NCI-H1930 (cell line): ENCODE measurements at places on chromosomes 2 and 18.

- DNase-seq: no peak
Observed at GRCh38 chr2:150134223-150134857, 353.1 kb downstream of the RND3 start.

DNA sequence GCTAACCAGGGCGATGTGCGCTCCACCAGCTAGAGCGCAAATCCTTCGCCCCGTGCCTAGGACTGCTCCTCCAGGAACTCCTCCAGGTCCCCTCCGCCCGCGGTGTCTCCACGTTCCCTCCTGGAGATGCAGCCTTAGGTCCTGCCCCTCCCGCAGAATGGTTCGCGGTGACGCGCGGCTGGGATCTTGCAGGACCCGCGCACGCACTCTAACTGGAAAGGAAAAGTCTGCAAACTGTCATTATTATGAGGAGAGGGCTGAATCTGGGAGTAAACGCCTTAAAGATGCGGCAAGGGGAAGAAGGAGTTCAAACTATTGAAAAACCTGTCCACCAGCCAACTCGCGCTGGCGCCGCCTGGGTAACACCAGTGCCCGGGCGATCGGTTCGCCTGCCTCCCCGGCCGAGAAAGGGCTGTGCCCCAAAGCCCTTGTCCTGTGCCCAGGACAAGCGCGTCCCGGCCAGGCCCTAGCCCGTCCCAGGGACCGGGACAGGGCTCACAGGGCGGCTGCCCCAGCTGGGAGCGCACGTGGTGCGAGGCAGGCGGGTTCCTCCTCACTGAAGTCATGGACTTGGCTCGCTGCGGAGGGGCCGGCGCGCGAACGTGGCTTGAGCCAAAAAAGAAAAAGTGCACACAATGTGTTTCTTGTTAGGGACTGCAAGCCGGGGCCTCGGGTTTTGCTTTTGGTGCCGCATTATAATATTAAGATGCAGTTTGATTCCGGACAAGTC is 5.5 kb upstream of the ID2 start:
- no peak for DNase-seq

DNA sequence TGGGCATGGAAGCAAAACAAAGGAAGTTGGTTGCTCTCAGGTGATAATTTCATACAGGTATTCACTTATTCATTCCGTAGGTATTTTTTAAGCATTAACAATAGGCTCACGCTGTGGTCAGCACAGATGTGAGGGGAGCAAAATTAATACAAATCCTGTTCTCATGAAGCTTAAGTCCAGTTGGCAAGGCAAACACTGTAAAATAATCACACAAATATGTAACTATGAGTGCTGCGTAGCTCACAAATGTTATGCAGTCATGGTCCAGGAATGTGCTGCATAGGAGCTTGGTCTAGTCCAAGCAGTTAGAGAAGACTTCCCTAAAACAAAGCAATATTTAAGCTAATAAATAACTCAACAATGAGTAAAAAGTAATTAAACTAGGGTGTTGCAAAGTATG is 23.9 kb downstream of the SP5 start:
- DNase-seq: no peak

DNA sequence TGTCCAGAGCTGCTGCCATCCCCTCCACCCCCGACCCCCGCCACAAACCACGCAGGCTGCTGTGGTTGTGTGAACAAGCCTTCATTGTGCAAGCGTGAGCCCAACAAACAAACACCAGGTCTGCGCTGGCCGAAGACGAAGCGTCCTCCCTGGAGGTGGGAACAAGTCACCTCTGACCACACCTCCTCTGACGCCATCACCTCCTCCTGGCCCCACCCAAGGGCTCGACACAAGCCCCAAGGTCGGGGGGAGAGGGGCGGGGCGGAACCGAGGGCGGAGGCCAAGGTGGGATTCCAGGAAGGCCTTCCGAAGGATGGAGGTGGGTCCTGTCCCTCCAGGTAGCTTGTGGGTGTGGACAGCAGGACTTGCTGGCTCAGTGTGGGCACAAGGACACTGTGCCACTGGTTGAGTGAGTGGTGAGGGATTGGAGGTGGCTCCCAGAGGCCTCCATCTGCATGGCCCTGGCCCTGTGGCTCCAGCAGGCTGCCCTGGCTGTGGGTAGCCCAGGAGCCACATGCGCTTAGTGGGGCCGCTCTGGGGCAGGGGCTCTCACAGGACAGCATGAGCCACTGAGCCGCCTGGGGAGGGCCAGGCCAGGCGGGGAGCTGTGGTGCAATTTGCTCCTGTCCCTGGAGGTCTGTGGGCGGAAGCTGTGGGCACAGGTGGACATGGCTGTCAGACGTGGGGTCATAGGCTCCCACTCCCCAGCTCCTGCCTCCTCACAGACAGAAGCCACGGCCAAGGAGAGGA is 7.4 kb upstream of the GPR17 start:
- no peak for DNase-seq

GRCh38 chr2:179995741-179996515 is 11.2 kb downstream of the CWC22 start:
- no peak for DNase-seq

DNA sequence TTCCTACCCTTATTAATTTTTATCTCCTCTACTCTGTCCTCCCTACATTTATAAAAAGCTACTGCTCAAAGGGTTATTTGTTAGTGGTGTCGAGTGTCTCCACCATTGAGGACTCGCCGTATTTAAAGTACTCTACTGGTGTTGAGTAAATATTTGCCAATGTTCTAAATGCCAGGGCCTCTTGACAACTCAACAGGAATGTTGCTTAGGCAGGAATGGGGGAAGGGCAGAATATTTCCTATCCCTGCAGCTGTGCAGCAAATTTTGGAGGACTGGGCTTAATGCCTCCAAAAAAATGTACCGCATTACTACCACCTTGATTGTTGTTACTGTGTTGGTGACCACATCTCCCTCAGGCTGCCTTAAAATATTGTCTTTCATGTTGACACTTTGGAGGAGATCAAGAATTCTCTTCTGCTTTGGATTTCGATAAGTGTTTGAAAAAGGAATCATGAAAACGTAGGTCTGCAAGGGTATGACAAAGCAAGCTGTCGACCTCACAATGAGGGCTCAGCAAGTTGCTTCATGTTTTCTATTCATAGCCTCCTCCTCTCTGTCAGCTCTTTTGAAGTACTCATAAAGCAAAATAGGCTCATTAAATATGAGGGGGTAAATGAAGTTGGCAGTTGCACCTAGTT is 84.3 kb downstream of the EFEMP1 start:
- DNase-seq: peak; percentile 76

GRCh38 chr2:3645745-3646389 is 12.1 kb upstream of the ALLC start:
- DNase-seq: no peak

GRCh38 chr2:241217320-241218031 is 29.0 kb downstream of the ANO7 start:
- no peak for DNase-seq

DNA sequence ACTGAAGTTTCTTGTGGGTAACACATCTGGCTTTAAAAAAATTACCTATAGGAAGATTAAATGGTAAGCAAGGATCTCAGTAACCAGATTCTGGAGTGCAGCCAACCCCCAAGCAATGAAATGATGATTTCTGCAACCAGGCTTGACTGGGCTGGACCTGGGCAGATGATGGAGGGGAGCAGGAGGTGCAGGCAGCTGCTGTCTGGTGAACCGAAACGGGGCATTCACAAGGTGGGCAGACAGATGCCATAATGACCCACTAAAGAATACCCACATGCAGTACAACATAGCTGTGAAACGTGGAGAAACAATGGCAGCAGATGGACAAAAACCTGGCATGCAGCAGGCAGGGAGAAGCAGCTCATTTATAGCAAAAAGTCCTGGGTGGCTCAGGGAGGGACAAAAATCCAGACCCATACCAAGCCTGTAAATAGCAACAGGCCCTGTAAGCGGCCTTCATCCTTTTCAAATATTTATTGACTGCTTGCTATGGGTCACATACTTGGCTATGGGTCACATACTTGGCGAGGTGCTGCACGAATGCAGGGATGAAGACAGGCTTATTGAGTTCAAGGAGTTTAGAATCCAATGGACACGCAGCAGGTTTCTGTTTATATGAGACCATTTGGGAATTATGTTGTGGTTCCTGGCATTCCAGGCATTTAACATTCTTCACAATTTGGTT is 244.7 kb downstream of the HRH4 start:
- no peak for DNase-seq

- DNase-seq: no peak
Observed at GRCh38 chr2:5846881-5847280, 154.7 kb downstream of the SOX11 start.
